G401 (cell line): ENCODE measurements at places on chromosomes 5 and 9.

GRCh38 chr9:81827616-81828296, 100.5 kb upstream of the SPATA31D4 start:
- DNase-seq = no peak

DNA sequence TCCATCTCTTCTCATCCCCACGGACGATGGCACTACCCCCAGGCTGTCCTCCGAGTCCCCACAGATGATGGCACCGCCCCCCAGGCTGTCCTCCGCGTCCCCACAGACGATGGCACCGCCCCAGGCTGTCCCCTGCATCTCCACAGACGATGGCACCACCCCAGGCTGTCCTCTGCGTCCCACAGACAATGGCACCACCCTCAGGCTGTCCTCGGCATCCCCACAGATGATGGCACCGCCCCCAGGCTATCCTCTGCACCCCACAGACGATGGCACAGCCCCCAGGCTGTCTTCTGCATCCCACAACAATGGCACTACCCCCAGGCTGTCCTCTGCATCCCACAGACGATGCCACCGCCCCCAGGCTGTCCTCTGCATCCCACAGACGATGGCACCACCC, 57.4 kb upstream of the PTCH1 start:
- no peak for DNase-seq

GRCh38 chr5:177132136-177133095, 1.2 kb upstream of the NSD1 start:
- peak; percentile 47 for DNase-seq

DNA sequence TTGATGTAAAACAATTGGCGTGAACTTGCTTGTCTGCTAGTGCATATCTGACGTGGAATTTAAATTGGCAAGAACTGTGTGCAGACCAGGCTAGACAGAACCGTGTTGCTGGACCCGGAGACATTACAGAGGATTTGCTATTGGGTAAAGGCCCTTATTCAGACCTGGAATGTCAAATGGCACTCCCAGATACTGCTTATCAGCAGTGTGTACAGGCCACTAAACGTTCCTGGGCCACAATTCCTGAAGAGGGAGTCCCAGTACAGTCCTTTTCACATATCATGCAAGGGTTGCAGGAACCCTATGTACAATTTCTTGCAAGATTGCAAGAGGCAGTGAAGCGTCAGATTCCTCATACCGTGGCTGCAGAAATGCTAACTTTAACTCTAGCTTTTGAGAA, 13.5 kb upstream of the MCCC2 start:
- DNase-seq = no peak

GRCh38 chr5:9716838-9717281, 86.7 kb upstream of the TAS2R1 start:
- no peak for DNase-seq

- DNase-seq = peak; percentile 52
Observed at GRCh38 chr5:143396353-143396940, 7.0 kb downstream of the NR3C1 start.

DNA sequence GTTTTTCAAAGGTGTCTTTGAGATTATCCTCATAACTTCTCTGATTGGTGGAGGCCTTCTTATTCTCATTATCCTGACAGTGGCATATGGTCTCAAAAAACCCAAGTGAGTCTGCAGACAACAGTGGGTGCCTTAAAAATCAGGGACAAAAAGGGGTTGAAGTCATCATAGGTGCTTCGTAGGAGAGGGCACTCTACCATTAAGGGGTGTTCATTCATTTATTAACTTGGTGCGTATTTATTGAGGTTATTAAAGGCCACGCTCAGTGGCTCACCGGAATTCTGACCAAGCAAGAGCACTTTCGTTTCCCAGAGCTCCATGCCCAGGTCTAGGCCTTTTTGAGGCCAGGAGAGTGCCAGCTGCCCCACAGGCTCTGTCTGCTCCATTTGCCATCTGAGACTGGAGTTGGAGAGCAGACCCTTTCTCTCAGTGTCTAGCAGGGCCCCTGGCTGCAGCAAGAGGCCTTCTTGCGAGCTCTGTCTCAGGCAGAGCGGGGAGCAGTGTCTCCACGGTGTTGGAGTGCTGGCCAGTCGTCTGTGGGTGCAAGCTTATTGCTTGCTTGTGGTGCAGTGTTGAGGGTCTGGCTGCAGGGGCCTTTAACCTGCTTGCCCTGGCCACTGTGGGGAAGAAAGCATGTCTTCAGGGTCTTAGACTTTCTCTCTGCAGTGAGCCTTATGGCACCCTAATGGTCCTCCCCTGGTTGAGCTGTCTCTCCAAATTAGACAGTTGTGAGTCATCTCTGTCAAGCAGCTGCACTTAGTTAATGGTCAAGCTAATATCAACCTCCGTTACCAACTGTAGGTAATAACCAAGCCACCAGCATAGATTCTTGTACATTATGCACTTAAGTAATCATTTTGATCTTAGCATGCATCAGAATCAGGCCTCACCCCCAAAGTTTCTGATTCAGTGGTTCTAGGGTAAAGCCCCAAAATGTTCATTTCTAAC, 62.6 kb downstream of the IL31RA start:
- no peak for DNase-seq

- no peak for DNase-seq
Observed at GRCh38 chr9:102237520-102237919, 499.1 kb upstream of the GRIN3A start.

- no peak for DNase-seq
Observed at GRCh38 chr5:74098456-74098855, 472.5 kb downstream of the ARHGEF28 start.

DNA sequence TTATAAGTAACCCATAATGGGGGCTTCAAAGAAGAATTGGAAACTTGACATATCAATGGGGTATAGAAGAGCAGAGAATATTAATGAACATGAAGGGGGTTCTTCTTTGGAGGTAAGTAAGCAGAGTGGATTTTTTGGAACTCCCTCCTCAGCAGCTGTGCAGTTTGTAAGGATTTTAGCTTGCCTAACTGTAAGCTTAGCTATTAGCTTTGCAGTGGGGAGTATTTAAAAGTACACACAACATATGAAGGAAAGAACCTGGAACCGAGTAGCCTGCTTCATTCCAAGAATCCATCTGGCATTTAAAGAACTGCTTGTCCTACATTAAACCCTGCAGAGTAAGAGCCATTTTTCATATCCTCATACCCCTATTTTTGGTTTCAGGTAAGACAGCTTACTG, 2.2 kb upstream of the PBX3 start:
- no peak for DNase-seq

GRCh38 chr5:61184708-61185107, 22.4 kb upstream of the SMIM15 start:
- no peak for DNase-seq

DNA sequence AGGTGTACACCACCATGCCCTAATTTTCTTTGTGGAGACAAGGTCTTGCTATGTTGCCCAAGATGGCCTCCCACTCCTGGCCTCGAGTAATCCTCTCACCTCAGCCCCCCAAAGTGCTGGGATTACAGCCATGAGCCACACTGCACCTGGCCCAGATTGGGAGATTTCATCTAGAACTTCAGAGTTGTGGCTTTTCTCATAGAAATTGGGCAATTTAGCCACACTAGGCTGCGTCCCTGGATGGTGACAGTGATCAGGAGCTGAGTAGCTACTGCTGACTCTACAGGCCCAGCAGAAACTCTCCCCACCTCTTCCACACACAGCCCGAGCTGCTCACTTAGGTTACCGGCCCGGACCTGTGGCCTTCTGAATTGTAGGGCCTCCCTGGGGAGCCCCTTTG, 7.7 kb downstream of the PFN3 start:
- no peak for DNase-seq

- DNase-seq = no peak
Observed at GRCh38 chr5:37665889-37666288, 174.0 kb downstream of the GDNF start.

GRCh38 chr5:19855031-19855430, 133.0 kb downstream of the CDH18 start:
- peak; percentile 47 for DNase-seq

- DNase-seq = no peak
Observed at GRCh38 chr9:1046639-1047572, 3.3 kb upstream of the DMRT2 start.

GRCh38 chr5:68070591-68071281, 144.8 kb upstream of the PIK3R1 start:
- no peak for DNase-seq

- no peak for DNase-seq
Observed at GRCh38 chr5:72662305-72662704, 154.2 kb upstream of the TNPO1 start.

DNA sequence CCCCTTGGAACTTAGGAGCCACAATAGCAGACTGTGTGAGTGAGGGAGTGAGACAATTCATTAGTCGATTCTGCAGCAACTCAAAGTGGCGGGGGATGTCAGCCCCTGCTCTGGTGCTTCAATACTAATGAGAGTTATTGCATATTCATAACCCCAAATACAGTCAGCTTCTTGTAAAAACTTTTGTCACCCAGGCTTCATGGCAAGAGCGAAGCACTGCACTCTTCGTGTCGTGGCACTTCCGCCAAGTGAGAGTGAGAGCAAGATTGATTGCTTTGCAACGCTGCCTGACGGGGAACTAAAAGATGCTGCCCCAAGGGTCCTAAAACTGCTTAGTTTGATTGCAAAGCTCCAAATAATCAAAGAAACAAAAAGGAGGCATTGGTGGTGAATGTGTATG, 150.9 kb downstream of the NR2F1-AS1 start:
- DNase-seq = no peak

- DNase-seq = no peak
Observed at GRCh38 chr9:23120630-23121029, 674.0 kb downstream of the DMRTA1 start.

GRCh38 chr5:179124273-179124852, 64.2 kb downstream of the ZNF354C start:
- DNase-seq = no peak

DNA sequence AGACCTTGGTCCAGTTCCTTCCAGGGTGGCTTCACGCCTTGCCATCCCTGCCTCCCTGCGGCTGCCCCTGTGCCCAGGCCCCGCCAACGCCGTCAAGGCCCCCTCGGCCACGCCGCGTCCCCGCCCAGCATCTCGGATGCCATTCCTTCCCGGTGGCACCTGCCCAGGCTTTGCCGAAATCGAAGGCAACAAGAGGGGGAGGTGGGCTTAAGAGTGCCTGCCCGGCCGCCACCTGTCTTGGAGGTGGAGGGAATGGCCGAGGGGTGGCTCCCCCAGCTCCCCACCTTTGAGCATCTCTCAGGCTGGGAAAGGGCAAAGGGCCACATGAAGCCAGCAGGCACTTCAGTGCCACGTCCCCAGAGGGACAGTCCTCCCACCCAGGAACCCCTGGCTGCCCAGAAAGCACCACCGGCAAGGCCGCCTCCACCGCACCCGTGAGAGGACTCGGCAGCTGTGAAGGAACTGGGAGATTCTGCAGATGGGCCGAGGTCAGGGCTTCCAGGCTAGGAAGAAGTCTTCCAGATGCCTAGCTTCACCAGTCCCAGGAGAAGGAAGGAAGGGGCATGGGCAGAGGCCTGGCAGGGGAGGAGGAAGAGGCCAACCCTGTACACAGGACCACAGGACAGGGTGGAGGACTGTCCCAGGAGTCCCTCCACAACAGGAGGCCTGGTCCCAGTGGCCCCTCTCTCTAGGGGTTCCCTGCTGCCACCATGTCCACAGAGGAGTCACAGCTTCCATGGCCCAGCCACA, 218.0 kb downstream of the FANCC start:
- DNase-seq = no peak

- no peak for DNase-seq
Observed at GRCh38 chr5:1709171-1709803, 90.3 kb downstream of the MRPL36 start.

DNA sequence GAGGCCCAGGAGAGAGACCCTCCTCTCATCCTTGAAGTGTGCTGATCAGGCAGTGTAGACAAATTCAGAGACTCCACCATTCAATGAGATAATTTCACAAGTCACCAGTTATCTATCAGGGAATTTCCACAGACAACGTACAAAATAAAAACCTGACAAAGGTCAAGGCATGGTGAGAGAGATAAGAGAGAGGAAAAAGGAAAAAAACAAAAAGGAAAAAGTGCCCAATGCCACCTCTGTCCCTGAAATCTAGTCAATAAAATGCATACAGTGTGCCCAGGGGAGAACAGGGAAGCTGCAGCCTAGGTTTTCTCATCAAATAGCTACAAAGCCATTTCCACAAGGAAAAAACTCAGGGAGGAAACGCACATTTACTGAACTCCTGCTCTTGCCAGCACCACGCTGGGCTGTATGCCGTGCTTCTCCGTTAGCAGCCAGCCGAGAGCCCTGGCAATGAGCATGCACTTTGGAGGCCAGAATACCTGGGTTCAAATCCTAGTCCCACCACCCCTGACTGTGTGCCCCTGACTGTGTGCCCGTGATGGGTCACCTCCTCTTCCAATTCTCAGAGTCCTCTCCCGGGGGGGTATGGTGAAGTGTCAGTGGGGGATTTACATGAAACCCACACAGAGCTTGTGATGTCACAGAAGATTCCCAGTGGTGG, 11.6 kb downstream of the WHRN start:
- no peak for DNase-seq

- DNase-seq = no peak
Observed at GRCh38 chr5:146336197-146336596, 2.4 kb upstream of the POU4F3 start.

GRCh38 chr5:10125116-10125515, 124.6 kb downstream of the ATPSCKMT start:
- DNase-seq = no peak

DNA sequence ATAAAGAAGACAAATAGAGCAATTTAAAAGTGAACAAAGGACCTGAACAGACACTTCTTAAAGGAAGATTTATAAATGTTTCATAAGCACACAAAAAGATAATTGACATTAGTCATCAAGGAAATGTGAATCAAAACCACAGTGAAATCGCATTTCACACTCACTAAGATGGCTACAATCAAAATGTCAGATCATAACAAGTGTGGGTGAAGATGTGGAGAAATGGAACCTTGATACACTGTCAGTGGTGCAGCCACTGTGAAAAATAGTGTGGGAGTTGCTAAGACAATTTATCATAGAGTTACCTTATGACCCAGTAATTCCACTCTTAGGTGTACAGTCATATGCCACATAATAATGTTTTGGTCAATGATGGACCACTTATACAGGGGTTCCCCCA, 54.5 kb upstream of the HTR4 start:
- DNase-seq = no peak

DNA sequence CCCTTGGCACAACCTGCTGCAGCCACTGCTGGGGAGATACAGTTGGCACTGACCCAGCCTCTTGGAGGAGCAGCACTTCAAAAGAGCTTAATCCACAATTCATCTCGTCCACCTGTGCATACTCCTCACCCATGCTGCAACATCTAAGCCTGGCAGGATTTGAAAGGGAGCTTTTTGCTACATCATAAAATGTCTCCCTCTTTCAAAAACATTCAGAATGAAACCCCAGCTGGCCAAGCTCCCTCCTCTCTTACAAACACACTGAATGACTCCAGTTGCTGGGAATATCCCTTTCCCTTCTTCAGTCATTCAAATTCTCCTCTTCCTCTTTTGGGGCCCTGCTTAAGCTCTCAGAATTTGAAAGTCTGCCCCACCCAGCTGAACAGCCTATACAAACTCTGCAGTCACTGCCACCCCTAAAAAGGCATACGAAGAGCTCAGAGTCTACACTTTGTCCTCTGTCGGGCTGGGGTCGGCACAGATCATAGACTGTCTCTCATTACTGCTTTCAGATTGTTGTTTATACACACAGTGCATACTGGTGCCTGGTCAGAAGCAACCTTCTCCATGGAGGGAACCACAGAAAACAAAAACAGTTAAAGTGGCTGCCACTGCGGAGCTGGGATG, 8.8 kb upstream of the C5orf15 start:
- DNase-seq = peak; percentile 35

- DNase-seq = peak; percentile 77
Observed at GRCh38 chr5:134436523-134437339, 25.1 kb upstream of the CDKN2AIPNL start.

GRCh38 chr5:142925795-142926194, 155.6 kb downstream of the ARHGAP26 start:
- DNase-seq = peak; percentile 13
